ENCODE measurements at places on chromosomes 12 and 14. TPM values are rescaled to one million over a fixed set of nuclear protein-coding genes. Genes with fewer than 3 reads are reported as not detected.

GRCh38 chr12:5560265-5560664 is 128.4 kb downstream of the NTF3 start:
- DNase-seq: no peak

DNA sequence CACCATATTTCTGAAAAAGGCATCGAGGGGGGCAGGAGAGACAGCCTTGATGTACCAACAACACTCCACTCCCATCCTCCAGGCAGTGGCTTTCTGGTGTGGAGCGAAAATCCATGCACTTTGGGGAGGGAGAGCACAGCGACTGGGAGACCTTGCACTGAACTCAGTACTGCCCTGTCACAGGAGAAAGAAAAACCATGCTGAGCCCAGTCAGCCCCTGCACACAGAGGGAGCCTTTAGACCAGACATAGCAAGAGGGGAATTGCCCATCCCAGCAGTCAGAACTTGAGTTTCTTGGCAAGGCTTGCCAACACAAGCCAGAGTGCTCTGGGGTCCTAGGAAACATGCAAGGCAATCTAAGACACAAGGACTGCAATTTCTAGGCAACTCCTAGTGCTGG is 24.8 kb upstream of the SLC6A15 start:
- no peak for DNase-seq

DNA sequence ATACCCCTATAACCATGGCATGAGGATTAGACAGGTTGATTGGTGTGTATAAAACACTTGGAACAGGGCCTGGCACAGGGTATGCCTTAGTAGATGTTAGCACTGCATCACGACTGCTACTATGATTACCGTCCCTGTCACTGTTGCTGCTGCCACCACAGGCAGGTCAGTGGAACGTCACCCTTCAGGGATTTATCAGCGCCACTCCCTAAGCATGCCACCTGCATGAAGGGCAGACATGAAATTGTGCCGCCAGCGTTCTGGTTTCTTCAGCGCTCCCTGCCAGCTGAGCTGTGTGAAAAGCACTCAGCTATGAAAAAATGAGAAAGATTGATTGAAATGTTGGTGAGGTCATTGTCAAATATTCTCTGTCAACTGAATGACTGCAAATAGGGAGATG is 477.0 kb downstream of the DPF3 start:
- DNase-seq: no peak

DNA sequence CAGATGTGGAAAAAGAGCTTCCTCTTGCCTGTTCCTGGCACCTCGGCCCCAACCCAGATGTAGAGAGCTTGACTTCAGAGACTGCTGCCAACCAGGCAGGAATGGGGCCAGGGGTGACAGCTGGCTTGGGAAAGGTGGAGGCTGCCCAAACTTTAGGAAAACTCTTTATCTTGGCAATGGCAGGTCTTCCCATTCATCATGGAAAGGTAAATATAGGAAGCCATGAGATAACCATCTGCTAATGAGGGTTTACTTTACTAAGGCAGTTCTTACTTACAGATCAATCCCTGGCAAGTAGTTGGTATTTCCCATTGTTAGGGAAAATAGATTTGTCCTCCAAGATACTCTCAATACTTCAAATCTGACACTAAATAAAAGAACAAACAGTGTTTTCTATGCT is 143.1 kb upstream of the NUDT4 start:
- DNase-seq: no peak

GRCh38 chr14:62117010-62117750 is 355.0 kb downstream of the SNAPC1 start:
- no peak for DNase-seq

DNA sequence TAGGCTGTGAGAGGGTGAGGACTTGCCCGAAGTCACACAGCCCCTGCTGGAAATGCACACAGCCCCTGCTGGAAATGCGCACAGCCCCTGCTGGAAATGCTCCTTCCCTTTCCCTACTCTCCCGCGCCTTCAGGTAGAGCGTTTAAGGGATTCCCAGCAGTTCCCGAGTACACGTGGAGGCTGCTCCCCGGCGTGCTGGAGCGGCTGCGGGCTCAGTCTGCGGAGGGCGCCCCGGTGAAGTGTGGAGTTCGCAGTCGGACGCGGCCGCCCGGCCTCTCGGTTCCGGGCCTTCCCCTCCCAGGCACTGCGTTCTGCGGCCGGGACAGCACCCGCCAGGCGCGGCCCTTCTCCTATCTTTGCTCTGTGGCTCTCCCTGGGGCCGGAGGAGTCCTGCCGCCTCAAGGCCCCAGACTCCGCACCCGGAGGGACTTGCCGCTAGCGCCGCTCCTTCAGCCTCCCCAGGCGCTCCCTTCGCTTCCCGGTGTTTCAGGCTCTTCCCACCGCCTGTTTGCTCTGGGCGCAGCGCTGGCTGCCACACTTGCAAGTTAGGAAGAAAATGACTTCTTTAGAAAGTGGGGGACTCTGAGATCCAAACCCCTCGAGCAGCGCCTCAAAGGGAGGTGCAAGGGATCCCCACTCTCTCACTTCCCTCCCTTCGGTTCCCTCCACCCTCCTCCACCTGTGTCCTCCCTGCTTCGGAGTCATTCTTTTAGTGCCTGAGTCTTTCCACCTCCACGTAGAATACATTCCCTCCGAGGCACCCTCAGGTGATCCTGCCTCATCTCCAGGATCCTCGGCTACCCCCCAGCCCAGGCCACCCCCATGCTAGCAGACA is 8.3 kb upstream of the TBX5 start:
- no peak for DNase-seq

GRCh38 chr12:129372876-129373275 is 519.6 kb downstream of the GLT1D1 start:
- DNase-seq: no peak

DNA sequence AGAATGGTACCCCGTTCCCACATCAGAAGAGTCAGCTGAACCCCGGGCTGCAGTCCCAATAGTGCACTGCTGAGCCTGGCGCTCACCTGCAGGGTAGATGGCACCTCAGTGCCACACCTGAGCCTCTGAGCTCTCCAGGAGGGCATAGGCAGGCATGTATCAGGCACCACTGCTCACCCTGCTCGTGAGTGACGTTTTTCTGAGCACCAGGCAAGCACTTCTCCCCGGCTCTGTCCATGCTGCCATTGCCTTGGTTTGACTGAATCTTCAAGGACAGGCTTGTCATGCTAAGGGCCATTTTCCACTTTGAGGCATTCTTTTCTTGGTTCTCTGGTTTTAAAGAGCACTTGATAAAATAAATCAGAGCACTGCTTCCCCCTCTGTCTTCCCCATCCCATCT is 161.6 kb upstream of the PRMT8 start:
- no peak for DNase-seq

- no peak for DNase-seq
Observed at GRCh38 chr14:103073367-103073875, 10.6 kb upstream of the LBHD2 start.

DNA sequence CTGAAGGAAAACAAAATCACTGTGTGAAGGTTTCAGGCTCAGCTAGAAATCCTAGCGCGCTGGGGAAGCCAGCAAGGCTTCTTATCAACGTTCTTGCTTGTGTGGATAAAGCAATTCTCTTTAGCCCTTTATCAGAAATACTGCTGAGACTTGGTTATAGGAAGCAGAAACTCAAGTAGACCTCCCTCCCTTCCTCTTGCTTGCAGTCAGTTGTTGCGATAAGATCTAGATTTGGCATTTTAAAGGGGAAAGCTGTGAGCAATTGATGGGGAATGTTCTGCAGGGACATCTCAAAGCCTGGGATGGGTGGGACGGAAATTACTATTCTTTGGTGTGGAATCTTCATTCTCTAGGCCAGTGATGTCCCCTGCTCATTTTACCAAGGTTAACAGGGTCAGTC is 76.4 kb upstream of the ANO4 start:
- no peak for DNase-seq

DNA sequence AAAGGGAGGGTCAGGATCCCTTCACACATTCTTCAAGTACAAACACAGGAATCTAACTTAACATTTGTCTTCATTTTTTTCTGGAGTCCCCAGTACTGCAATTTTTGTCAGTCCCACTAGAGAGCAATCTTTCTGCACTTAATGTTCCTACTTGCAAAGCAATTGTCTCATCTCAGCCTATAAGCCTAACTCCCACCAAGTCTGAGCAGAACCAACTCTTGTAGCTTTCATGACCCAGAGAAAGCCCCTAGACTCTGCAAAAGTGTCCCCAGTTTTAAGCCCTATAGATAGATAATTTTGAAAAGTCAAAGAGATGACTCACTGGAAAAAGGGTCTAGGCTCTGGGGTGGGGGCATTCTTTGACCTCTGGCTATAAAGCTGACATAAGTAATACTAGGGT is 1.8 kb upstream of the ZBTB39 start:
- DNase-seq: no peak

- DNase-seq: no peak
Observed at GRCh38 chr12:100234591-100235304, 32.1 kb downstream of the DEPDC4 start.

DNA sequence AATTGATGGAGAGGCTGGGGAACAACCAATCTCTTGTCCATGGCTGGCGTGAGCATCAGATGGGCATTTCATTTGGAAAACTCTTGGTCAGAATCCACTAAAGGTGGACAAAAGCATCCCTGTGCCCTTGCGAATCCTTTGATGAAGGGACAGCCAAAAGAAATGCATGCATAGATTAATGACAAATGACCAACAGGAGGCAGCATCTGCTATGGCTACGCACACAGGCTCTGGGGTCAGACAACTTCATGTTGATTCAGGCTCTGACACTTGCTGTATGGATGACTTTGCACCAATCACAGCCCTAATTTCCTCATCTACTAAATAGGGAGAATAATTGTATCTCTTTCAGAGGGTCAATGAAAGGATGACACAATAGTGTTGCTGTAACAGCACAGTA is 117.5 kb downstream of the ASCL4 start:
- DNase-seq: no peak

DNA sequence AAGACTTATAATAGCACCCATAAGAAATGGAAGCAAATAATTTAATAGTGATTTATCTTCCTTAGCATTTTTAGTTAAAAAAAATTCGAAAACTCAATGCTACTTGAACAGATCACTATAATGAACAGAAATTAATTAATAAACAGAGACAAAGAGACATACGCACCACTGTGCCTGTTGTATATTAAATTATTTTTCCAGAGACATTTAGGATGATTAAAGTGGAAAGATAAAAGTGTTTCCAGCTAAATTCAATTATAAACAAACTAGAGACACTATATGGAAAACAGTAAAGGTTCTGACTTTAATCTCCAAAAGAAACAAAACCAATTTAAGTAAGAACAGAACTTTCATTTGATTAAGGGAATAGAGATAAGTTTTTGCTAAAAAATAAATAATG is 3.4 kb downstream of the HIGD1C start:
- no peak for DNase-seq

- no peak for DNase-seq
Observed at GRCh38 chr14:104011824-104012517, 69.6 kb upstream of the RD3L start.

DNA sequence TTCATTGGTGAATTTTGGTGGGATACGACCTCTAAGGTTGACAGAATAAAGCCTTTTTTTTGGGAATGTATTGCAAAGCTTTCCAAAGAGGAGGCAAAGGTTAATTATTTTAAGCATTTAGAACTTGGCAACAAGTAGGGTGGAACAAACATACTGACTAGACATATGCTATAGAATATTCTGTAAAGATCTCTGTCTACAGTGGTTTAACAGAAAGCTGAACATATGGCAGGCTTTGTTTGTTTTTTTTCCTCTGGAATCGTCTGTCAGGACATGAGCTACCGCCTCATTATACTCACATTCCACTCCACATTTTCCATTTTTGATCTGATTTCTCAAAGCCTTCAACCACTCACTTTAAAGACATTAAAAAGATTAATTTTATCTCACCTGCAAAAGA is 153.4 kb upstream of the PELI2 start:
- DNase-seq: no peak

DNA sequence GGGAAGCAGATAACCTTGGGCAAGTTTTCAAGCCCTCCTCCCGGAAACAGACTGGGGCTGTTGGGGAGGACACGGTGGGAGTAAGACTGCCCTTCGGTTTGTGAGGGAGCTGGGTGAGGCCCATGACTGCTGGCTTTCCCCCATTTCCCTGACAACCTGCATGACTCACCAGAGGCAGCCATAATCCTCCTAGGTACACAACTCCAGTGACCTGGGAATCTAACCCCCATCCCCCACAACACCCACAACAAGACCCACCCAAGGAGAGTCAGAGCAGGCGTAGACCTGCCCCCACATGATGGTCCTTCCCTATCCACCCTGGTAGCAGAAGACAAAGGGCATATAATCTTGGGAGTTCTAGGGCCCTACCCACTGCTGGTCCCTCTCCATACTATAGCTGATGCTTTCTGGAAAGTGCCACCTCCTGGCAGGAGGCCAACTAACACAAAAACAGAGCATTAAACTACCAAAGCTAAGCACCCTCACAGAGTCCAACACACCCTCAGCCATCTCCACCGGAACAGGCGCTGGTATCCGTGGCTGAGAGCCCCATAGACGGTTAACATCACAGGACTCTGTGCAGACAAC is 14.8 kb downstream of the DDX24 start:
- DNase-seq: no peak

DNA sequence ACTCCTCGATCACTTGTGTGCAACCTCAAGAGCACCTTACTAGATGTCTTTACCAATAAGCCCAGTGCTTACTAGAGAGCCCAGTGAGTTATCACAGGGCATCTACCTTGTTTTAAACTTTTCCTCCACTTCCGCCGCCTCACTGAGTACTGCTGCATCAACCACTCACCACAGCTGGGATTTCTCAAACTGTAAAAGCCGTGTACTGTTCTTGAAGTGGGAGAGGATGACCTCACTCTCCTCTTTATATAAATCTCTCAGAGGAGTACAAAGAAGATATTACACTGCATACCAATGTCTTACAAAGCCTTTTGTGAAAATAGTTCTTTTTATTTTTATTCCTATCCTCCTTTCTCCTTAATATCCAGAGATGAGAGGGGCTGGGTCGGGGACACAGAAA is 94.1 kb downstream of the PLCZ1 start:
- DNase-seq: no peak

DNA sequence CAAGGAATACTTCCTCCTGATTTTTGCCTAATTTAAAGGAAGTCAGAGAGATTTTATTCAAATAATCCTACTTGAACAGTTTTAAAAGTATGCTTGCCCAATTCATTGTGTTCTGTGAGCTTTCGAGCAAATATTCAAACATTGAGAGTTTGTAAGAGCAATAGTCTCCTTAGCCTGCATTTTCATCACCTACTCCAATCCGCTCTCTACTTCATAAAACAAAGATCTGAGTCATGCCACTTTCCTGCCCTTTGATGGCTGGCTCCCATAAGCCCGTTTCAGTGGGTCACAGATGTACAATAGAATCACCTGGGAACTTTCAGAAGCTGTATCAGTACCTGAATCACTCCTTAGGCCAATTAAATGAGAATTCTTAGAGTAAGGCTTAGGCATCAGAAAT is 319.2 kb downstream of the PDZRN4 start:
- DNase-seq: no peak

DNA sequence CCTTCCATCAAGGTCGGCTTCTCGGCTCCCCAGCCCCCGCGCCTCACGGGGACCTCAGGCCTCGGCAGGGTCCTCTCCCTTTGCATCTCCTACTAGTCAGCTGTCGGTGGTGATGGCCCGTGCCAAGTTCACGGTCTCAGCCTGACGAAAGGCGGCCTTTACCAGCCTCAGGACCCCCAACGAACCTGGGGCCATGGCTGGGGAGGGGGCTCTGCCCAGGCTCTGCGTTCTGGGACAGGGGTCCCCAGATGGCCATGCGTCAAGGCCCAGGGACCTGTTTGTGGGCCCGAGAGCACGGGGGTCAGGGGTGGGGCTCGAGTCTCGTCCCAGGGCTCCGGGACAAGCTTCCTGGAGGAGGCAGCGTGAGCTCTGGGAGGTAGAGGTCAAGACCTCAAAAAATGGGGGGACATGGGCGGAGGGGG is 32.8 kb upstream of the DEGS2 start:
- DNase-seq: no peak

KRT78 gene
- 114 TPM for total RNA-seq

HOTAIR gene
- total RNA-seq: 5.6 TPM

SDSL gene
- total RNA-seq: 1.4 TPM

EPYC gene
- total RNA-seq: not detected
